Memory B cell (primary cell): ENCODE measurements at places on chromosomes 16 and 17.

- DNase-seq, result no peak
Measured at GRCh38 chr17:48191362-48191761, 83.8 kb downstream of the SNX11 start.

GRCh38 chr17:7548585-7549400 lies at the start of gene TNFSF12:
TSS of gene TNFSF12 (plus strand) at chr17:7549058. CDS start at chr17:7549154, 96 bp downstream.
- DNase-seq, result no peak

DNA sequence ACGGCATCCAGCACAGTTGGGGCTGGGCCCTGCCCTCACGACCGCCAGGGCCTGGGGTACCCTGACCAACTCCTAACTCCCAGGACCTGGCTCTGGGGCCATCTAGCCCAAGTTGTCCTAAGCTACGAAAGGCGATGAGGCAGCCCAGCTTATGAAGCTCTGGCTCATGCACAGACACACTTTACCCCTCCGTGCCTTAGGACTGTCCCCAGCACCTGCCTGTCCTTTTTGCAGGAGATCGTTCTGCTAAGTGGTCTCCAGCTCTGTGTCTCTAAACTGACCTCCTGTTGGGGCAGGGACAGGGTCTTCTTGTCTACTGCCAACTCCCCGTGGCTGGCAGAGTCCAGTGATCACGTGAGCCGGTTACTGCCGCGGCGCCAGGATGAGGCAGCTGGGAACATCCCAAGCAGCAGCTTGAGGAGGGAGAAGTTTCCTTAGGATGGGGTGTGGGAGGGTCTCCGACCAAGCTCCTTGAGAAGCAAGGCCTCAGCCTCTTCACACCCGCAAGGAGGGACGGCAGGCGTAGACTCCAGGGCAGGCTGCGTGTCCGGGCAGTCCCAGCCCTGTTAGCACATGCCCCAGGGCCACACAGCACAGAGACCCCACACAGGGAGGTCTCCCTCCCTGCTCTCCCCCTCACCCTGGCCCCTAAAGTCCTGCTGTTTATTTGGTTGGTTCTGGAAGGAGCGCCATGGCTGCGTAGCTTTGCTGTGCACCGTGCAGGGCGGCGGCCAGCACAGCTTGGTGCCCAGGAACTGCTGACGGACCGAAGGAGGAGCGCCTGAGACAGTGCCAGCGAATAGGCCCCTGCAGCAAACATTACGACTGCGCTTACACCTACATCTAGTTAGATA lies 16.4 kb upstream of the METRNL start:
- DNase-seq, result no peak

GRCh38 chr16:53502331-53503269 lies at the start of gene AKTIP:
TSS of gene AKTIP (minus strand) at chr16:53503209. CDS start at chr16:53500259, 2,950 bp downstream.
- DNase-seq, result no peak

GRCh38 chr17:67431249-67432015 lies 54.4 kb downstream of the PITPNC1 start:
- DNase-seq, result no peak

GRCh38 chr17:50682938-50683337 lies 24.8 kb downstream of the ANKRD40 start:
- DNase-seq, result no peak
